ENCODE measurements at places on chromosomes 12 and 14.

DNA sequence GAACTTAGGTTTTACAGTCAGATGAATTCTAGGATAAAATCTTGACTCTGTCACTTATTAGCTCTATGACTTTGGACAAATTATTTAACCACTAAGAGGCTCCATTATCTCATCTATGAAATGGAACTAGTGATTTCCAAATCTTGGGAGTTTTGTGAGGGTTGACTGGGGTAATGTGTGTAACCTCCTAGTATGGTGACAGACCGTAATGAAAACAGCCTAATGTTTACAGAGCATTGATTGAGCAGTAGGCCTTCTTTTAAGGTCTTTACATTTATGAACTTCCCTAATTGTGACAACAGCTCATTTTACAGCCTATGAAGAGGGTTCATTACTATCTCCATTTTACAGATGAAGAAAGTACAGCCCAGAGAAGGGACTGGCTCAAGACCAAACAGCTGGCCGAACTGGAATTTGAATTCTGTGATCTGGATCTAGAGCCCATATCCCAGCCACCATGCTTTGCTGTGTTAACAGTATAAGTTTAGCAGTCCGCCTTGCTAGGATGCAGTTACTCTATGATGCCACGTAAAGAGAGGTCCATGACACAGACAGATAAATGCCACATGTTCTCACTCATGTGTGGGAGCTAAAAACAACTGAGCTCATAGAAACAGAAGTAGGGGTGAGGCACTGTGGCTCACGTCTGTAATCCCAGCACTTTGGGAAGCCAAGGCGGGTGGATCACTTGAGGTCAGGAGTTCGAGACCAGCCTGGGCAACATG is 9.1 kb upstream of the FBXL14 start:
- DNase-seq, result no peak

DNA sequence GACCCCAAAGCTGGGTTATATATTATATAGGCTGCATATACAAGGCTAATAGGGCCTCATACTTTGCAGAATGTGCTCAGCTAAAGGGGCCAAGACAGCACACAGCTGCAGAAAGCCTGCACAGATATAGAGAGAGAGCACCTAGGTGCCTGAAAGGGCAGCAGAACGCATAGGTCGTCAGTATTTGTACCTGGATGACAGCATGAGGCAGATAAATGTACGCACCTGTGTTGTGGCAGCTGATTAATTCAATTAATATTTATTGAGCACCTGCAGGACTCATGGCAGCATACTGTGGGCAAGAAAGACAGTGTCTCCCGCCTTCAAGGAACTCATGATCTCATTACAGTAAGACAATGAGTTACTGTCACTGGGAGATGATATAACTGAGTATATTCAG is 33.4 kb downstream of the SPTB start:
- DNase-seq, result no peak

DNA sequence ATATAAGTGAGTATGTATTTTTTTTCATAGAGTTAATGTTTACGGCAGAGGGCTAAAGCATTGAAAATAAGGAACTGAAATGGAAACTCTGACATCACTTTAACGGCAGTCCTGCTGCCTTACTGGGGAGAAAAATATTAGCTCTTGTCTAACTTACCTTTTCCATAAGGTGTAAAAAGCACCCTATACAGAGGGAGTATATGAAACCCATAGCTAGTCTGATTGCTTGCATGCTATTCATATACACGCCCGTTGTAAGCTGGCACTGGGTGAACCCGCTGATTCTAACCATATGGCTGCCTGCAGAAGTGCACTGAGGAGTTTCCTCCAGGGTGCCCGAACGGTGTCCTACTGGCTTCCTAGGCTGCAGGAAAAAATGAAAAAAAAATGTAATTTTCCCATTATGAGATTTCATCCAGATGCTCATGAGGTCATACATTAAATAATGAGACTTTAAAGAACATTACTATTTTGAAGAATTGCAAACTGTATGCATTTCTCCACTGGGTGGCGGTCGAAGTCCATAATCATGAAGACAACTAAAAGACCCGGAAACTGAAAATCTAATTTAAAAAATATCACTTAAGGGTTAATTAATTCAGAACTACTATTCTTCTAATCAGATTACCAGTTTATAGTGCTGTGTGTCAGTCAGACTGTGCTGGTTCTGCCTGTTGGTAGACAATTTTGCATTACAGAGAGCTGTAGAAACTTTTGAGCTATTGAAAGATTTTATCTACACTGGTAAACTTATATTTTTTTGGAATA is 144.7 kb downstream of the ALX1 start:
- DNase-seq, result no peak

- no peak for DNase-seq
Measured at GRCh38 chr12:76457010-76457409, 102.6 kb downstream of the OSBPL8 start.

GRCh38 chr14:89085737-89086382 is 261.4 kb downstream of the TTC8 start:
- DNase-seq, result no peak

GRCh38 chr12:28507033-28507432 is 316.8 kb downstream of the CCDC91 start:
- DNase-seq, result no peak

DNA sequence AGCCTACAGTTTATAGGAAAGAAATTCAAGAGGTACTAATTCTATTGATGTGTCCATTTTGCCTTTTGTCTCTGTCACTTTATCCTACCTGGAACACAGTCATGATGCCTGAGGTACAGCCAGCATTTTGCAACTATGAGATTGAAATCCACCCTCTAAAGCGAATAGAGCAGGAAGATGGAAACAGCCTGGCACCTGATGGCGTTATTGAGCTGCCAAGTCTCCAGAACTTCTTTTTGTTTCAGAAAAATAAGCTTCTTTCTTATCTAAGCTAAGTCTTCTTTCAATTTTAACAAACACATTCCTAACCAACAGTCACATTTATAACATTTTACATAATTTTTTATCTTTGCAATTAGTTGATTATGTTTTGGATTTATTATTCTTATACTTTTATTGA is 182.1 kb downstream of the PAWR start:
- no peak for DNase-seq

DNA sequence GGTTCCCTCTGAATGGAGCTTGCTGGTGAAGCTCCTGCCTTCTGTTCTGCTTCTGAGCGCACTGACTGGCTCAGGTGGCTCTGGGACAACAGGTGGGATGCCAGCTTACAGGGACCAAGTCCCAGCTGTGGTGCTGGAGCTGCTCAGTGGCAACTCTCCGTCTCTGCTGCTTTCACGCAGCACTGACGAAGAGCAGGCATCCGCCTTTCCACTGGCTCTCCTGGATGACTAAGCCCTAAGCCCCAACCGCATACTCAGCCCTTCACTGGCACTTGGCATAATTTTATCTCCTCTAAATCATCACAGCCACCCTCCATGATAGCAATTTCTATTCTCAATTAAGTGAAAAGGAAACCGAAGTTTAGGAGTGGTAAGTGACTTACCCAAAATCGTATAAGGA is 3.7 kb upstream of the RTL1 start:
- DNase-seq, result no peak

DNA sequence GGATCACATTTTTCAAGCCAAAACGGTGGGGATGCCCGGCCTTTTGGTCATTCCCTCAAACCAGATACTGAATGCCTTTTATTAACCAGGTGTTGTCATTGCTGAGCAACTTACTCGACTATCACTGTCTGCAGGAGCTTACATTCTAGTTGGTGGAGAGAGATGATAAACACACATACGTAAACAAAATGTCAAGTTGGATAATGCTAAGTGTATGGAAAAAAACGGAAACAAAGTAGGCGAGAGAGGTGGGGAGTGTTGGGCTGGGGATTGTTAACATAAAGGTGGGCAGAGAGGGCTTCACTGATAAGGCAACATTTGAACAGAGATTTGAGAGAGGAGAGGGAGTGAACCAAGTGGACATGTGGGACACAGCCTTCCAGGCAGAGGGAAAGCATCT is 4.5 kb downstream of the C12orf43 start:
- no peak for DNase-seq
